ENCODE measurements at places on chromosomes 4 and X. TPM values are rescaled to one million over a fixed set of nuclear protein-coding genes. Genes with fewer than 3 reads are reported as not detected.

DNA sequence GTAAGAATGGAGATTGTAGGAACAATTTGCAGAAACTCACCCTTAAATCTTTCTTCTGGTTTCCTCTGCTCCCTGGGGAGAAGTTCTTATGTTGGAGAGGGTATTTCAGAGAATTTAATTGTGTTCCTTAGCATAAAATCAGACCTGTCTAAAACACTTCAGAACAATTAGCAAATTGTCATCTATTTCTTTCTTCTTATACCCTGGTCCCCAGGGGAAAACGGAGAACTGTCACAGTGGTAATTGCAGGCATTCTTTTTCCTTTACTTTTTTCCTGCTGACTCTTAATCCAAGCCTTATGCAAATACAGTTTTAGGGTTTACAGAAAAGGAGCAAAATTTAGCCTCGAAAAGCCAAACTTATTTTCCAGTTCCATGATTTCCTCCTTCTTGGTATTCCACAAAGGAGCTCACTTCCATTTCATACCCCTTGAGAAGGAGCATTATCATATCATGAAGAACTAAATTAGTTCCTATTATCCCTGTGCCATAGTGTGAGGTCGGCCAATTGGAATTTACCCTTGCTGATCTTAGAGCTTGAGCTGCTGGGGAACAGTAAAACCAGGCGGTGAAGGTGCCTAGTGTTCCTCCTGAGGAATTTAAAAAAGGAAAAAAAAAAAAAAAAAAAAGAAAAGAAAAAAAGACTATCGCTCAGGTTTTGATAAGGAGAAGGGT lies 173.8 kb downstream of the IL15 start:
- no peaks in the 10 kb centered on the region for H3K36me3 ChIP-seq
- no peaks in the 10 kb centered on the region for H3K27me3 ChIP-seq
- no peak overlapping the region for H3K27ac ChIP-seq
- no peak for DNase-seq

DNA sequence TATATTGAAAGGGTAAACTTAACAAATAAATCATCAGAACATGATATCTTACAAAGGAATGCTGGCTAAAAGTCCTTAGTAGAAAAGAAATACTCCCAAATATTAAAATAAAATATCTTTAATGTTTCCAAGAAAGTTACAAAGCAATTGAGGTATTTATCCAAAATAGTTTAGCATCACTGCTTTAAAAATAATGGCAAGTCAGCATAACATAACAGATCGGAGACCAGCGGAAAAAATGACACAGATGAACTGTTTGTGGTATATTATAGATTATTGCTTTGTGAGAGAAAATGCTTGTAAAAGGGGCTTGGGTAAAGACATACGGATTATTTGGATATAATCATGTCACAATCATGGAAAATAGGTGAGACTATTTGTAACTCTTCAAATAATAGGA lies 168.5 kb upstream of the TEX13C start:
- no peak overlapping the region for H3K4me3 ChIP-seq
- no peak for DNase-seq
- no peaks in the 10 kb centered on the region for H3K36me3 ChIP-seq
- H3K27ac ChIP-seq = no peak overlapping the region

DNA sequence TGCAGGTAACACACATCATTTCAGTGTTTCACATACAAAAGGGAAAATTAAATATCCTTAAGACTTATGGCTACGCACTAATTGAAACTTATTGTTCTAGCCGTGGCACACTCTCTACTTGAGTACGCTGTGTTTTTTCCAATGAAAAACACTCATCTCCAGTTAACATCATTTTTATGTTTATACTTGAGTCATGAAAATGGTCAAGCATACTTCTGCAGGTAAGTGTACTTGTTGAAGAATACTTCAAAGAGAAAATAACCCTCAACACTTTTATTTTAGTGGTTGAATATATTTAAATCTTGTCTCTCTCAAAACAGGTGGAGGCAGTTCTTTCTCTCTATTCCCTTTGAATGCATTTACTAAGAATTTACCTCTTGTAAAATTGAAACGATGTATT lies 538.7 kb upstream of the PCDH7 start:
- H3K4me1 ChIP-seq = no peaks in the 10 kb centered on the region
- DNase-seq = no peak
- H3K27ac ChIP-seq = no peak overlapping the region
- no peaks in the 10 kb centered on the region for H3K27me3 ChIP-seq
- no peaks in the 10 kb centered on the region for H3K36me3 ChIP-seq
- H3K4me3 ChIP-seq = no peak overlapping the region

Gene NHS
- 3.0 TPM for total RNA-seq

Gene NAT8L
- 0.11 TPM for total RNA-seq

DNA sequence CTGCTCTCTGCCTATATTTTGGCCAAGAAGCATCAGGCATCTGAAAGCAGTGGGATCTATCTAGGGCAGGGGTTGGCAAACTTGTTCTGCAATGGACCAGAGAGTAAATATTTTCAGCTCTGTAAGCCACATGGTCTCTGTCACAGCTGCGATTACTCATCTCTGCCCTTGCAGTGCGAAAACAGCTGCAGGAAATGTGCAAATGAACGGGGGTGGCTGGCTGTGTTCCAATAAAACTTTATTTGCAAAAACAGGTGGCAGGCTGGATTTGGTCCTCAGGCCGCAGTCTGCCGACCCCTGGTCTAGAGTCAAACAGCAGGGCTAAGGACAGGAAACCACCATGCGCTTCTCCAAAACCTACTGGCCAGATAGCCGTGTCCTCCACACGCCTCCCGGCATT lies 48.6 kb downstream of the ACOX3 start:
- H3K27ac ChIP-seq = peak overlapping the region; percentile 13
- H3K36me3 ChIP-seq = no peaks in the 10 kb centered on the region
- H3K4me1 ChIP-seq = no peaks in the 10 kb centered on the region
- H3K27me3 ChIP-seq = no peaks in the 10 kb centered on the region
